Stimulated activated CD4-positive, alpha-beta T cell treated with anti-CD3 and anti-CD28 coated beads, TNF-alpha, amount 100 ng/mL, for 24 hours (primary cell): ENCODE measurements at places on chromosomes 2 and 18.
A peak's percentile ranks its signal among the peaks of the same experiment; 100 is the strongest.

DNA sequence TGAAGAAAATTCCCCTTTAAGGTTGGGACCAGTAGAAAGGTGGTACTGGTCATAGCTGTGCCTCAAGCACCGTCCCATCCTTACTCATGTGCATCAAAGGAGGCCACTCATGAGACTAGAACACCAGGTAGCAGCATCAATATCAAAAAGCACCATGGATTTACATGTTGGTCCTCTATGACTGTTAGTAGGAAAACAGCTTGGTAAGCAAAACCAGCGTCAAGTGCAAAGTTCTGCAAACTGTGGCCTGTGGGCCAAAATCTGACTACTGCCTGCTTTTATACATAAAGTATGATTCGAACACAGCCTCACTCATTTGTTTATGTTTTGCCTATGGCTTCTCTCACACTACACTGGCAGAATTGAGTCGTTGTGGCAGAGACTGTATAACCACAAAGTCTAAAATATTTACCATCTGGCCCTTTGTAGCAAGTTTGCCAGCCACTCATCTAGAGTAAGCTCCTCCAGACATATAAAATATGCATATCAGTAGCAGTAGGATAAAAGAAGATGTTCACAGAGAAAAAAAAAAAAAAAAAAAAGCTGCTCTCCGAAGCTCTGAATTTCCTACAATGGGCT lies 119.7 kb upstream of the CTNNA2 start:
- no peak for DNase-seq

DNA sequence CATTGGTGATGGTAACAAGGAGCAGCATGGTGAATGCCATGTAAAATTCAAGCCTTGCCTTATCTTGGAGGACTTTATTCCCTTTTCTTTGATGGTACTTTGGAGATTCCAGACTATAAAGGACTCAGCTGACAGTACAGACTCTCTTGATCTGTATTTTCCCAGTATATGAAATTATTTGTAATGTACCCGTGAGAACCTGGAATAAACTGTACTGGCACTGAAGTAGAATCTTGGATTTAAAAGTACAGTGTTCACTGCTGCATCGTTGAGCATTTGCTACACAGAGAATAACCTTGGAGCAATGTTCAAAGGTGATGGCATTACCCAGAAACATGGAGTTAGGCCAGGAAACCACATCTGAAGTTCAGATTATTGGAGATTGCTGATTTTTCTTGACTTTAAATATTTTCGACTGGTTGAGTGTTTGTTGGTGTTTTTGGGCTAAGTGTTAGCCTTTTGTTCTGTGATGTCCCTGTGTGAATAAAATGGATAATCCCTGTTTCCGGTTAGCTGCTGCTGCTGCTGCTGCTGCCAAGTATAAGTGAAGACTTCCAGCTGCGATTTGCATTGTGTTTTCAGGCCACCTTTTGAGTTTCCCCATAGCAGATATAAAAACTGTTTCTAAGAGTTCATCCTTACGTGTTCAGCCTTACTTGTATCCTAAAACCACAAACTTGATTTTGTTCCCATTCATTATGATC lies 122.0 kb downstream of the SPTBN1 start:
- no peak for DNase-seq

DNA sequence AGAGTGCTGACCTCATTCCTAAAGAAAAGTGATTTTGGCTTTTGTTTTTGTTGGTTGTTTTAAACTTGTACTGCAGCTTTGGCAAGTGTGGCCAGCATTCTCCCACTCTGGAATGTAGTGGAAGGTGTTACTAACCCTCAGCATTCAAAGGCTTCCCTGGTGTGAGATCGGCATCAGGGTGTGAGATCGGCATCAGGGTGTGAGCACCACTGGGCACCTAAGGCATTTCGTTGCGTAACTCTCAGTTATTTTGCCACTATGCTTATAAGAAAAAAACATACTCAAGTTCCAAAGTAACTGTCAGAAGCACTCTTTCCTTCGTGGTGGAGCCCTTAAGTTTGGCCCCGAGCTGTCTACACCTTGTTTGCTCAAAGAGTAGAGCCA lies 1.7 kb downstream of the CYBRD1 start:
- no peak for DNase-seq

DNA sequence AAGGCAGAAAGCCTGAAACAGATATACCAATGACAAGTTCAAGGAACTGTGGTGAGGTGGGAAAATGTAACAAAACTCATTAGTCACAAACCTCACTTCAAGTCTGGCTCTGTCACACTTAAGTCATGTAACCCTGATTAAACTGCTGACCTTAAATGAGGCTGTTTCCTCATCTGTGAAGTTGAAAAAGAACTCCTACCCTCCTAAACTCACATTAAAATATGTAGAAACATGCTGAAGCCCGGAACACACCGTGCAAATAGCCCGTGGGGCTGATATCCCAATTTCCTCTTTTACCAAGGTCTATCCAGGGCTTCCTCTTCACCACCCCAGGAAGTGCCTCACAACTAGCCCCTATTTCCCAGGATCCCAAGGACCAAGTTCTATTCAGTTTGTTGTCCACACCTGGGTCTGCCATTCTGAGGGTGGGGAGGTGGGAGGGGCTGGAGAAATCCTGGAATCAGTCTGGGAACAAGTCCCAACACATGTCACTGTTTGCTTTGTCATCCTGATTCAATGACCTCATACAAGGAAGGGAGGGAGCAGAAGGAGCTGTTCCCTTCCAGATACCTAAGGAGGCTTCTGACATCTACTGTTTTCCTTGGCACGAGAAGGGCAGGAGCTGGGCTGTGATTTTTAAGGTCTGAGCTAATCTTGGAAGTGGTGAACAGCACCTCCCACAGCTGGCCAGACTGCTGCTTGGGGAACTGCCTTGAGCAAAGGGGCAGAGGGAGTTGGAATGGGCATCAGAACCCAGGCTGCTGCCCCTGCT lies 42.3 kb downstream of the SLC4A1AP start:
- DNase-seq: no peak

DNA sequence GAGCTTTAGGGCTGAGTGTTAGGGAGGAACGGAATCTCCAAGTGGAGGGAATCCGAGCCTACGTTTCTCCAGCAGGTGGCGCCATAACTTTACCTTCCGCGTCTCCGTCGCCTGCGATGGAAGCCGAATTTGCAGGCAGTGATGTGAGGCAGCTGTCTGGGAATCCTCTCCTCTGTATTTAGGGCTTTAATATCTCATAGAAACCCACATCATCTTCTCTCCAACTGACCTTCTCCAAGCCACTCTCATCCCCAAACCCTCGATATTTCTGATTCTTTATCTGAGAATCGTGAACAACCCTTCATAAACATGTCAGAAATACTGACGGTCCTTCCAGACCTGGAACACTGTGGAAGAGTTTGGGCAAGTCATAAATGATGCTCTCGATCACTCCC lies 27.5 kb downstream of the SIX2 start:
- peak; percentile 59 for DNase-seq

DNA sequence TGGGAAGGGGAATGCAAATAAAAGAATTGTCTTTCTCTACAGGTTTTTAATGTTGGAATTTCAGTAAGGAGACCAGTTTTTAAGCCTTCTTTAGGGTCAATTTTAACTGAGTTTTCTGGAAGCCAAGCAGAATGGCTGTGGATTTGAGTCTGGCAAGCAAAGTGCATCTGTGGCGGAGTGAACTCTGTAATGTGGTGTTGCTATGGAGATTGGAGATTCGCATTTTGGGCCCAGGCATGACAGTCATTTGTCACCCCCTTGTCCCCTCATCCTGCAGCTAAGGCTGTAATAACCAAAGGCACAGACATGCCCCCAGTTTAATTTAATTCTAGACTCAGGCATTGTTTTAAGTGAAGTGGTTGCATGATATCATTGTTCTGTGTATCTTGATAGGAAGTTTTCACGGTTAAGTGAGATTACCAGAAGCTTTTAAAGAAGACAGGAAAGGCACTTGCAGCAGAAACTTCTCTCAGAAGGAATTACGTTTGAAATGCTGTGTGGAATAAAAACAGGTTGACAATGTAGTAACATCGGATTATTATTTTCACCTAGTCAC lies 30.6 kb downstream of the ARMC9 start:
- DNase-seq: no peak

GRCh38 chr18:1412655-1413322 lies 508.1 kb downstream of the ADCYAP1 start:
- DNase-seq: no peak

DNA sequence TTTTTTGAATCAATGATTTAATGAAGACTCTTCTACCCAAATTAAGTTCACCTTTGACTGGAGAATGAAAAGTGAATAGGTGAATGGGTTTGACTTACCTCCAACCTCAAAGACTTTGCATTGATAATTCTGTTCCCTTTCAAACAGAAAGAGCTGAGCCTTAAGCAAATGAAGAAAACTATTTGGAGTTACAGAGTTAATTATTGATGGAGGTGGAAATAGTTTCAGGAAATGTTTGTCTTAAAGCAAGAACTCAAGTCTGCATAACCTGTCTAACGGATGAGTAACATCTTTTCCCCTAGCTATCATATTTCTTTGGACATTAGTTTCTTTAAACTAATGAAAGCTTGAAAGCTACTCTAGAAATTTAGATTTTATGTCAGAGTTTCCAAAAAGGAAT lies 166.5 kb downstream of the CERS6 start:
- DNase-seq: no peak

- DNase-seq: no peak
These were observed 76.0 kb upstream of the ZFP36L2 start for GRCh38 chr2:43302182-43302960.

DNA sequence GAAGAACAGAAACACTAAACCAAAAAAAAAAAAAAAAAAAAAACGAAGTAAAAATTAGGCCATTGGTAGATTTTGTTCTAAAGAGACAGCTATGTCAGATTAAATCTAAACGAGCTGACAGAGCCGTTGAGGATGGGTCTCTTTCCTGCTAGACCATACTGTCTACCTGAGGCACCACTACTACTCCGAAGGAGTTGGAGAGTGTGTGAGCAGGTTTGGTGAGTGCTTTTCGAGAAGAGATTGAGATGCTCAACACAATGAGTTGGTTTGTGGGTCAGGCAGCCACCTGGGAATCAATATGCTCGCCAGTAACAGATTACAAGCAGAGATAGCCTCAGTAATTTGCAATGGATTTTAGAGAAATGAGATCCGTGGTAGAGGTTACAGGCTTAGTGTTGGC lies 281.5 kb upstream of the EPAS1 start:
- no peak for DNase-seq

- no peak for DNase-seq
These were observed 191.4 kb downstream of the TMEM163 start for GRCh38 chr2:134527381-134527780.

- DNase-seq: no peak
These were observed 55.4 kb downstream of the MALT1 start for GRCh38 chr18:58726671-58727070.

GRCh38 chr2:179842498-179843153 lies 18.8 kb downstream of the ZNF385B start:
- no peak for DNase-seq

DNA sequence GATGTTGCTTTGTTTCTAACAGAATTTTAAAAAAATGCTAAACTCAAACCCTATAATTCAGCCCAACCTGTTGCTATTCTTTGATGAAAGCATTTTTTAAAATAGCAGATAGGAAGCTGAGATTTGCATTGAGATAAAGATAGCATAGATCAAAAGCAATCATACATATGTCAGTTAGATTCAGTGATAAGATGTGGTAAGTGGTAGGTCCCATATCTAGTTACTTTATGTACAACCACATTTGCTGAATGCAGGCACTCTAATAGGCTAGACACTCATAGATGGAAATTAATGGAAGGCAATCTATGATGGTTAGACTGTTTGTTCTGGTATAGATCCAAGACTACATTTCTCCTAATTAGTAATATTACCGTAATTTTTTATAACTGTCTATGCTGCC lies 27.2 kb upstream of the C1D start:
- no peak for DNase-seq

- DNase-seq: no peak
These were observed 51.4 kb downstream of the SMCHD1 start for GRCh38 chr18:2706903-2707302.

GRCh38 chr18:51196811-51197660 lies 445 bp downstream of the MEX3C start:
- DNase-seq: peak; percentile 27

DNA sequence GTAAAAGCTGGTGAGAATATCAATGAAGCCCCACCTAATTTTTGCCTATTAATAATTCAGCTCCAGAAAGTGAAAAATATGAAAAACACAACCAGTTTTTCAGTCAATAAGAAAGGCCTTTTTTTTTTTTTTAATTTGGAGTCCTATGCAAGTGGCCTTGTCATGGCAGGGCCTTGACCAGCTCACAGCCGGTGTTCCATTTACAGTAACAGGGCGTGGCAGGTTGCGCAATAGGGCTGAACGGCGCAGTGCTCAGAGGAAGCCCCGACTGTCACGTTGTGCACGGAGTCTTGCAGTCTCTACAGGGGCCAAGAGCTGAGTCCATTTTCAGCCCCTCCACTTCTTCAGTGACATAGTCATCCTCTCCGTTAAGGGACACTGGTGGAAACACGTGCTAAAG lies 184.1 kb upstream of the FN1 start:
- DNase-seq: no peak

DNA sequence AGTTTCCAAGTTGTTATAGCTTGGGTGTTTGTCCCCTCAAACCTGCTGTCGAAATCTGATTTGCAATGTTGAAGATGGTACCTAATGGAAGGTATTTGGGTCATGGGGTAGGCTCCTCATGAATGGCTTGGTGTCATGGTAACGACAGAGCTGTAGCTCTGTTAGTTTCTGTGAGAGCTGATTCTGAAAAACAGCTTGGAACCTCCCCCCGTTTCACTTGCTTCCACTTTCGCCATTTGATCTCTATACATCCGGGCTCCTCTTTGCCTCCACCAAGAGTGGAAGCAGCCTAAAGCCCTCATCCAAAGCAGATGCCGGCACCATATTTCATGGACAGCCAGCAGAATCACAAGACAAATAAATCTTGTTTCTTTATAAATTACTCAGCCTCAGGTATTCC lies 1035.1 kb upstream of the SLC39A10 start:
- DNase-seq: no peak

GRCh38 chr2:189267925-189268579 lies 88.5 kb upstream of the COL5A2 start:
- no peak for DNase-seq

DNA sequence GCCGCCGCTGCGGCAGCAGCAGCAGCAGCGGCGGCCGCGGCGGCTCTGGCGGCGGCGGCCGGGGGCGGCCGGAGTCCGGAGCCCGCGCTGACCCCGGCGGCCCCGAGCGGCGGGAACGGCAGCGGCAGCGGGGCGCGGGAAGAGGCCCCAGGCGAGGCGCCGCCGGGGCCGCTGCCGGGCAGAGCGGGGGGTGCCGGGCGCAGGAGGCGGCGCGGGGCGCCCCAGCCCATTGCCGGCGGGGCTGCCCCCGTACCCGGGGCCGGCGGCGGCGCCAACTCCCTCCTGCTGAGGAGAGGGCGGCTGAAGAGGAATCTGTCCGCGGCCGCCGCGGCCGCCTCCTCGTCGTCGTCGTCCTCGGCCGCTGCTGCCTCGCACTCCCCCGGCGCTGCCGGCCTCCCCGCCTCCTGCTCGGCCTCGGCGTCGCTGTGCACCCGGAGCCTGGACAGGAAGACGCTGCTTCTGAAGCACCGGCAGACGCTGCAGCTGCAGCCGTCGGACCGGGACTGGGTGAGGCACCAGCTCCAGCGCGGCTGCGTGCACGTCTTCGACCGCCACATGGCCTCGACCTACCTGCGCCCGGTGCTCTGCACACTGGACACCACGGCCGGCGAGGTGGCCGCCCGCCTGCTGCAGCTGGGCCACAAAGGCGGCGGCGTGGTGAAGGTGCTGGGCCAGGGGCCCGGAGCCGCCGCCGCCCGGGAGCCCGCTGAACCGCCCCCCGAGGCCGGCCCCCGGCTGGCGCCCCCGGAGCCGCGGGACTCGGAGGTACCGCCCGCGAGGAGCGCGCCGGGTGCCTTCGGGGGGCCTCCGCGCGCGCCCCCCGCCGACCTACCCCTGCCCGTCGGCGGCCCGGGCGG lies 646 bp downstream of the PHLPP1 start:
- peak; percentile 45 for DNase-seq

- no peak for DNase-seq
These were observed 26.0 kb upstream of the NOTO start for GRCh38 chr2:73176205-73176880.
